T-helper 17 cell (primary cell): ENCODE measurements at places on chromosomes 5 and 9.

GRCh38 chr5:151461312-151461711 lies 13.9 kb downstream of the SLC36A1 start:
- no peak for DNase-seq
- H3K4me1 ChIP-seq = peaks cover 8% of the 10 kb centered on the region
- no peaks in the 10 kb centered on the region for H3K27me3 ChIP-seq
- peaks cover 14% of the 10 kb centered on the region for H3K36me3 ChIP-seq
- H3K4me3 ChIP-seq = no peak overlapping the region
- H3K27ac ChIP-seq = no peak overlapping the region

DNA sequence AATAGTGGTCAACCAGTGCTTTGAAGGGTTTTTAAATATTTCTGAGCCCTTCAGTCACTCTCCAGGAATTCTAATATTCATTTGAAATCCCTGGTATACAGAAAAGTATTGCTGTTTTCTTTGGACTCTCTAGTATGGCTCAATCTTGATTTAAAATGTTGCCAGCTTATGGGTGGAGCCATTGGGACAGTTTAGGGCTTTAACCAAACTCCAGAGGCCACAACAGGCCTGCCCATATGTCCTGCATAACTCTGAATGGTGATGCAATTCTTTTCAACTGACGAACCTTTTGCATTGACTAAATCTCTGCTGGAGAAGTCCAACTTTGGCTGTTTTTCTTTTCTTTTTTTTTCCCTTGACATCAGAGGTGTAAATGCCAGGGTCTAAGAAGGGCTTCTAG lies 10.3 kb upstream of the ANKHD1 start:
- no peaks in the 10 kb centered on the region for H3K36me3 ChIP-seq
- H3K4me1 ChIP-seq = peaks cover 2% of the 10 kb centered on the region
- no peak for DNase-seq
- no peak overlapping the region for H3K4me3 ChIP-seq

GRCh38 chr5:108174286-108174685 lies 207.6 kb downstream of the FBXL17 start:
- H3K27ac ChIP-seq = no peak overlapping the region
- H3K4me3 ChIP-seq = no peak overlapping the region
- no peaks in the 10 kb centered on the region for H3K27me3 ChIP-seq
- no peaks in the 10 kb centered on the region for H3K4me1 ChIP-seq
- DNase-seq = no peak

- no peak overlapping the region for H3K27ac ChIP-seq
- H3K36me3 ChIP-seq = no peaks in the 10 kb centered on the region
- peaks cover 10% of the 10 kb centered on the region for H3K27me3 ChIP-seq
These were observed 80.9 kb downstream of the YIPF5 start for GRCh38 chr5:144089401-144090021.

- DNase-seq = no peak
- no peaks in the 10 kb centered on the region for H3K27me3 ChIP-seq
- H3K27ac ChIP-seq = peak within 1 kb of the TSS; percentile 89
- peaks cover 6% of the 10 kb centered on the region for H3K36me3 ChIP-seq
- peak within 1 kb of the TSS; percentile 92 for H3K4me3 ChIP-seq
These were observed at the start of gene GALNT10 for GRCh38 chr5:154190595-154191304. TSS of gene GALNT10 (plus strand) at chr5:154190733. CDS start at chr5:154190867, 134 bp downstream.

- DNase-seq = no peak
- H3K4me3 ChIP-seq = peak overlapping the region; percentile 98
- peaks cover 51% of the 10 kb centered on the region for H3K4me1 ChIP-seq
- H3K27me3 ChIP-seq = no peaks in the 10 kb centered on the region
- peaks cover 18% of the 10 kb centered on the region for H3K36me3 ChIP-seq
These were observed 14.4 kb downstream of the FGD3 start for GRCh38 chr9:92961627-92962302.

GRCh38 chr5:19018822-19019221 lies 969.2 kb downstream of the CDH18 start:
- no peak for DNase-seq
- no peaks in the 10 kb centered on the region for H3K27me3 ChIP-seq
- H3K36me3 ChIP-seq = no peaks in the 10 kb centered on the region
- H3K4me3 ChIP-seq = no peak overlapping the region

DNA sequence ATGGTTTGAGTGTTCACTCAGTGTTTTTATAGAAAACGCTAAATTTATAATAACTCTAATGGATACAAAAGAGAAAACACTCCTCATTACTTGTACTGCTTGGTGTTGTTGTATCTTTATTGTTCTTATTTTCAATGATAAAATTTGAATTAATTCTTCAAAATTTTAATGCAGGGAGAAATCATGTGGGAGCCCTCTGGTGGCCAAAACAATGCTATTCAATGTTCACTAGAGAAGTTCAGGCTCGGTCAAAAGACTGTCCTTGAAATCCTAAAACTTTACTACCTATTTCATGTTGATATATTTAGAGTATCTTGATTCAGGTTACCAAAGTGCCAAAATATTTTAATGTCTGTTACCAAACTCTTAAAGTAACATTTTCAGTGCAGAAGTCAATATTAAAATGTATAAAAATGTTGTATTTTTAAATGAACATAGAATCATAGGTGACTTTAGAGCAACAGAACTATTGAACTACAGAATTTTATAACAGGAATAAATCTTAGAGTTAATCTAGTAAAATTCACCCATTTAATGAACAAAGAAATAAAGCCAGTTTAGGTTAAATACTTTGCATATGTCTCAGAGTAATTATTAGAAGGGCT lies 1259.8 kb downstream of the PTPRD start:
- H3K4me1 ChIP-seq = no peaks in the 10 kb centered on the region
- no peak for DNase-seq
- H3K4me3 ChIP-seq = no peak overlapping the region

- H3K27ac ChIP-seq = no peak overlapping the region
- no peaks in the 10 kb centered on the region for H3K36me3 ChIP-seq
- H3K4me3 ChIP-seq = no peak overlapping the region
- no peak for DNase-seq
- no peaks in the 10 kb centered on the region for H3K27me3 ChIP-seq
These were observed 730.4 kb upstream of the MEF2C start for GRCh38 chr5:89613222-89613956.

DNA sequence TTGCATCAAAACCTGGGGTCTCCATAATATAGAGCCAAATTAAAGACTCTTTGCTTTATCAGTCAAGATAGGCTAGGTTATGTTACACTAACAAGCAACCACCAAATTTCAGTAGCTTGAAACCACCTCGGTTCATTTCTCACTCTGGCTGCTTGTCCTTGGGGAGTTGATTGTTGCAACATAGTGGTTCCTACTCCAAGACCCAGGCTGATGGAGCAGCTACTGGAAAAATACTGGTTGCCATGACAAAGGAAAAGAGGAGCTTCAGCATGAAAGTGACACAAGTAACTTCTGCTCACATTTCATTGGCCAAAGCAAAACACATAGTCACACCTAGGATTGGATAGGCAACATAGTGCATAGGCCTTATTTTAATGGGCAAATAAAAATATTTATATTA lies 18.5 kb upstream of the RCL1 start:
- no peak overlapping the region for H3K4me3 ChIP-seq
- no peak overlapping the region for H3K27ac ChIP-seq
- H3K27me3 ChIP-seq = peaks cover 5% of the 10 kb centered on the region
- no peaks in the 10 kb centered on the region for H3K4me1 ChIP-seq

DNA sequence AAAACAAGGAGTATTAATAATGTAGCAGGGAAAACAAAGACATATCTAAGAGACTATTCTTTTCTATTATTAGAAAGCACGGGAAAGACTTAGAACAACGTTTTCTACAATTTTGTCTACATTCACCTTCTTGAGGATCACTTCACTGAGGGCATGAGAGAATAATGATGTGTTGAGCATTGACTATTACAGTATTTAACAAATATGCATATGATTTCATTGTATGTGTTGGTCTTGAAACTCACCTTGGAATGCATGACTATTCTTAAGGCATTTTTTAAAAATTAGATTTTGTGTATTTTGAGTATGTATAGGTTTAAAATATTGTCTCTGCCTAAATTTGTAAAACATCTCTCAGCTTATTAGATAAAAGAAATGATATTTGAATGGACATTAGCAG lies 1.2 kb downstream of the FSD1L start:
- no peak for DNase-seq
- H3K4me1 ChIP-seq = peaks cover 12% of the 10 kb centered on the region
- no peaks in the 10 kb centered on the region for H3K36me3 ChIP-seq
- peak overlapping the region; percentile 90 for H3K4me3 ChIP-seq

DNA sequence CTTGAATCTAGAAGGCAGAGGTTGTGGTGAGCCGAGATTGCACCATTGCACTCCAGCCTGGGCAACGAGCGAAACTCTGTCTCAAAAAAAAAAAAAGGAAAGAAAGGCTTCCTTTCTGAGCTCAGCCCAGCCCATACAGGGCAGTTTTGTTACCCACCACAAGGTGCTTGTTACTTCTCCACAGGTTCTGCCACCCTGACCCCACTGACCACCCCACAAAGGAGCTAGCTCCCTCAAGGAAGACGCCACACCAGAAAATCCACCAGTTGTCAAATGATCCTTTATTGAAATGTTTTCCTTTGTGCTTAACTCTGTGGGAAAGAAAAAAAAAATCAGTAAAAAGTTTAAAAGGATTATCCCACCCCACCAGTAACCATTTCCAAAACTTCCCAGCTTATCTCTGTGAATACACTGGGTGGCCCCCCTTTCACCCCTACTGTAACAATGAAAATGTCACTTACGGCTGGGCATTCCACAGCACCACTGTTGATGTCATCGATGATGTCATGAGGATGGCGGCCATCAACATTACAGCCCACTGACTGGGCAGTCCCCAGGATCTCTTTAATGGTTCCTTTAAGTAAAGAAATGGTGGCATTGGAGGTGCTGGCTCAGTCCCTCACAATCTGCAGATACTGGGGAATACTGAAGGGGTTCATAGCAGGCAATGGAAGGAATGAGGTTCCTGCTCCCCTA lies 3.6 kb downstream of the RPL12 start:
- H3K27ac ChIP-seq = peak overlapping the region; percentile 95
- no peak overlapping the region for H3K4me3 ChIP-seq
- peaks cover 19% of the 10 kb centered on the region for H3K4me1 ChIP-seq
- H3K27me3 ChIP-seq = no peaks in the 10 kb centered on the region

DNA sequence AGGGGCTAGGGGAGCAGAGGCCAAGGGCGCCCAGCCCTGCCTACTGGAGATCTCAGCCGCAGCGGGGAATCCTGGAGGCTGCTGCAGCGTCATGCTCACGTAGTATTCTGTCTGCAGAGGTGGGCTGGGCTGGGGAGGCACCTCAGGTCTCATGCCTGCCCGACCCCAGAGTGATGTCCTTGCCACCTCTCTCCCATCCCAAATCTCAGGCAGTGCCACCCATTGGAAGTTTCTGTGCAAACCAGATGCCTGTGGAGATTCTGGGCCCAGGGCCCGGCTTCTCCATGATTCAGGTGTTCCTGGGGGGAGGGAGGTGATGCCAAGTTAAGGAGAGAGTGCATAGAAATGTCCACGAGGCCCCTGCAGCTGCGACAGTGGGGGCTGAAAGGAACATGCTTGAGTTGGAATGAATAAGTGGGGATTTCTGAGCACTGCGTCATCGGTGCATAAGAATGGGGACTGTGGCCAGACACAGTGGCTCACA lies 72.0 kb downstream of the ANKRD33B start:
- peaks cover 34% of the 10 kb centered on the region for H3K4me1 ChIP-seq
- no peak overlapping the region for H3K4me3 ChIP-seq
- peak overlapping the region; percentile 80 for H3K27ac ChIP-seq

- H3K27ac ChIP-seq = no peak overlapping the region
- no peak for DNase-seq
- no peak overlapping the region for H3K4me3 ChIP-seq
- H3K27me3 ChIP-seq = no peaks in the 10 kb centered on the region
These were observed 1308.8 kb downstream of the EFNA5 start for GRCh38 chr5:106361905-106362304.

- H3K4me3 ChIP-seq = no peak overlapping the region
- no peak overlapping the region for H3K27ac ChIP-seq
- no peaks in the 10 kb centered on the region for H3K36me3 ChIP-seq
- H3K27me3 ChIP-seq = peaks cover 11% of the 10 kb centered on the region
- H3K4me1 ChIP-seq = no peaks in the 10 kb centered on the region
- no peak for DNase-seq
These were observed 51.1 kb downstream of the KLF4 start for GRCh38 chr9:107438211-107439031.

GRCh38 chr9:105245029-105245890 lies 809 bp downstream of the SLC44A1 start:
- peak overlapping the region; percentile 92 for H3K27ac ChIP-seq
- H3K4me3 ChIP-seq = peak overlapping the region; percentile 95
- peaks cover 20% of the 10 kb centered on the region for H3K27me3 ChIP-seq
- peak; percentile 47 for DNase-seq
- no peaks in the 10 kb centered on the region for H3K36me3 ChIP-seq

DNA sequence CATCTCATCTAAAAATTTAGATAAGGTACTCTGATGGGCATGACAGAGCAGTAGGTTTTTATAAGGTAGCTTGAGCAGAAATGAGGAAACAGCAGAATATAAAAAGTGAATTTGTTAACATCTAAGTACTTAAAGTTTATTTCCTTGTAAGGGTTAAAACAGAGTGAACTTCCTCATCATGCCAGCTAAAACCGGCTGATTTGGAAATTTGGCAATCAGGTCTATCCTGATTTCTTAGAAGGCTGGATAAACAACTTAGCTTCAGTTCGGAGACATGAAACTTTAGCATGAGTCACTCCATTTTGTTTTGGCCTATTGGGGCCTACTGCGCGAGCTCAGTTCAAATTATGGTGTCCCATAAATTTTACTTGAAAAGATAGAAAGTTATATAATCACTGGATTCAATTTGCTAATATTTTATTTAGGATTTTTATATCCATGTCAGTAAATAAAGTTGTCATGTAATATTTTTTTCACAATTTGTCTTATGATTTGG lies 241.6 kb upstream of the RORB start:
- H3K4me3 ChIP-seq = no peak overlapping the region
- H3K36me3 ChIP-seq = no peaks in the 10 kb centered on the region
- H3K4me1 ChIP-seq = no peaks in the 10 kb centered on the region
- no peak for DNase-seq
- H3K27ac ChIP-seq = no peak overlapping the region

- H3K4me3 ChIP-seq = no peak overlapping the region
- peaks cover 17% of the 10 kb centered on the region for H3K4me1 ChIP-seq
- no peaks in the 10 kb centered on the region for H3K27me3 ChIP-seq
These were observed 39.3 kb downstream of the SECISBP2 start for GRCh38 chr9:89357331-89358197.

GRCh38 chr9:135139366-135139959 lies 52.0 kb downstream of the OLFM1 start:
- H3K4me3 ChIP-seq = no peak overlapping the region
- DNase-seq = no peak
- H3K36me3 ChIP-seq = no peaks in the 10 kb centered on the region
- H3K4me1 ChIP-seq = no peaks in the 10 kb centered on the region
- no peaks in the 10 kb centered on the region for H3K27me3 ChIP-seq

DNA sequence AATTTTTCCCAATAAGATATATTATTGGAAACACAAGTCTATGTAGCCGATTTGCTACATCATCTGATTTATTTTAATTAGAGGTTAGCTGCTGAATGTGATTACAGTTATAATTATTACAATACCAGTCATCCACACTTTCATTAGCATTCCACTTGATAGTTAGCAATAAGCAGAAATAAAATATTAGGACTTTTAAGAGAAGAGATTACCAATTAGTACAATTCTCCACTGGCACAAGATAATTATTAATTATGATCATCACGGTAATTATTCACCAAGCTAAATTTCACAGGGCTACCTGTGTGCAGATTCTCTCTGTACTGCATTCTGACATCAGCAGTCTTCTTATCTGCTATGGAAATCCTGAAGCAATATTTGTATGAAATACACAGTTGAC lies 474.7 kb downstream of the TLE4 start:
- peaks cover 2% of the 10 kb centered on the region for H3K4me1 ChIP-seq
- no peaks in the 10 kb centered on the region for H3K27me3 ChIP-seq
- H3K36me3 ChIP-seq = no peaks in the 10 kb centered on the region
- H3K4me3 ChIP-seq = no peak overlapping the region

- H3K27me3 ChIP-seq = no peaks in the 10 kb centered on the region
- no peak overlapping the region for H3K4me3 ChIP-seq
- H3K4me1 ChIP-seq = no peaks in the 10 kb centered on the region
These were observed 544.7 kb upstream of the PTGER4 start for GRCh38 chr5:40134883-40135520.
